ENCODE measurements at places on chromosomes 4 and X.

DNA sequence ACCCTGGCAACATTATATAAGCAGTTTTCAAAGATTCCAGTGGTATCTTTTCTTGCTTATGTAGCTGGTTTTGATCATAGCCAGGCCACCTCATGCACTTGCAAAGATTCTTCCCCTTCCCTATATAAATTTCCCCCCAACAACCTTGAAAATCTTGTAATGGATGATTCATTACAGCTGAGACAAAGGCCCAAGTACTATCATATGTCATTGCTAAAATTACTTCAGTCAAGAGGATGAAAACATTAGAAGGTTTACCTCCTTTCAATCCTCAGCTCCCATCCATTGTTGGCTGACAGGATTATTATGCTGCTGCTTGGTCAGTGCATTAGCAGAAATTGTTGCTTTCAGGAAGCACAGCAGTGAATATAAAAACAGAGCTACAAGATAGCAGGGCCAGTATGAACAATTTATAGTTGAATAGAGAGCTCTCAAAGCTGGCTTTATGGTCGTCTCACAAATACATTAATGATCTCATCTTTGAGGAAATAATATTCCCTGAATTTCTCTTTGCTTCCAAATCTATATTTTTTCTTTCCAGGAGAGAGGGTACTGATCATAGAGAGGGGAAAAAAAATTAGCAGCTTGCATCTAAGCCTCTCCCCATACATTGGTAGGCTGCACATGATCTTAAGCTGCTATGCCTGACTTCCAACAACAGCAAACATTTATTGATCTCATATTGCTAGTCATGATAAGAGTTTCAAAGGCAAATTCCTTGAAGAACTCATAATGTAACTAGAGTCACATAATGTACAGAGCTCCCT lies 7.7 kb upstream of the ARHGEF38 start:
- no peak for DNase-seq

DNA sequence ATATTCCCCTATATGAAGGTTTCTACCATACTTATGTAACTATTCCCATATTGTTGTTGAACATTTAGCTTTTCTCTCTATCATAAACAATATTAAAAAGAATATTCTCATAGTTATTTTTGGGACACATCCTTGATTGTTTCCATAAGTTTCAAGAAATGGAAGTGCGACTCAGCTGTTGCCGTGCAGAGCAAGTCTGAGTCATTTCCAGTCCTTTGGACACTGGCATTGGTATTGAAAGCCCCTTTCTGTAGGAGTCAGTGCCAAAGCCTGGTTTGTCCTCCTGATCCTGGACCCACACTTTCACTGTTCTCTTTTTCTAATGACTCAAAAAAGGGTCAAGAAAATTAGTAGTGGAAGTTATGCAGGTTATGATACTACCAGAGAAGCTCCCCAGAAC lies 108.3 kb upstream of the DIAPH2 start:
- DNase-seq = no peak

GRCh38 chr4:66284991-66285451 lies 614.7 kb upstream of the EPHA5 start:
- no peak for DNase-seq

DNA sequence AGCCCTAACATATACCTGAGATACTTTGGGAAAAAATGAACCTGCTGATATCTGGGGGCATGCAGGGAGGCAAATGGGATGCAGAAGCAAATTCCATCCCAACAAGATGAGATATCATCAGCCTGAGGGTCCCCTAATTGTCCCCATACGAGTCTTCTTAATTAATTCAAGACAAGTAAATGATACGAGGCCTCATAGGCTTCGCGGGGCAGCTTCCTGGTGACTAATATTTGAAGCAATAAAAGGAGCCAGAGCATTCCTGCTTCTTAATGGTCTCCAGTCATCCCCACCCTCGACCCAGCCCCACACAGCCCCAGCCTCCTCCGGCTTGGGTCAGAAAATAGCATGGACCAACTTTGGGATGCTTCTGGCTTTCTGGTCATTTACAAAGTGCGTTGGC lies 99.6 kb upstream of the MSX1 start:
- no peak for DNase-seq

DNA sequence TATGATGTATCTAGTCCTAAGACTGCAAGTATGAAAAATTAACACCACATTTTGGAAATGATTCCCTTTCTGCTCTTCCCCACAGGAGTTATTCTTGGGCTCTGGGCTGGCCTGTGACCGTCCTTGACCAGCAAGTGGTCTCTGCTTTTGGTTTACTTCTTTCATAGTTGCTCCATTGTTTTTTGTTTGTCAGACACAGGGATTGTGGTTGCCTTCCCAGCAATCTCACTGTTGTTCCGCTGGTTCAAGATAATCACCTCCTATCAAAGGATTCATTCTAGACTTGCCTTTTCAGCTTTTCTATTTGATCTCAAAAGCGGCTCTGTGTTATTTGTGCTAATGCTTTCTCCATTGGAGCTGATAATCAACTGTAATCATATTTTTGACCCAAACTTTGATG lies 218.8 kb downstream of the MGST2 start:
- DNase-seq = no peak

GRCh38 chrX:22737541-22737940 lies 262.2 kb upstream of the DDX53 start:
- DNase-seq = no peak

DNA sequence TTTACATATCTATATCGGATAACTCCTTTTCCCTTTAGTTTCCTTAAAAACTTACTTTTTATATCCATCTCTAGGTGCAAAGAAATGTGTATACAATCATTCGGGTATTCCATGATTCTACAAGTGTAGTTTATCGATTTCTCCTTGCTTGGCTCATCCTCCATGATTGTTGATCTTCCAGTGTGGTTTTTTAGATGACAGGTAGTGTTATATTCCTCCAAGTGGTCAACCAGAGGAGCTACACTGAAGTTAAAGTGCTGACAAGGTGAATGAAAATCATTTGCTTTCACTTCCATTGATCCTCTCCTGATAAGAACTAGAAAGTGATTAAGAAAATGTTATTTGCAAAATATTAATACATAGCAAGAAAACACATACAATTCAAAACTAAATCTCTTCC lies 38.5 kb downstream of the TMEM156 start:
- DNase-seq = no peak

DNA sequence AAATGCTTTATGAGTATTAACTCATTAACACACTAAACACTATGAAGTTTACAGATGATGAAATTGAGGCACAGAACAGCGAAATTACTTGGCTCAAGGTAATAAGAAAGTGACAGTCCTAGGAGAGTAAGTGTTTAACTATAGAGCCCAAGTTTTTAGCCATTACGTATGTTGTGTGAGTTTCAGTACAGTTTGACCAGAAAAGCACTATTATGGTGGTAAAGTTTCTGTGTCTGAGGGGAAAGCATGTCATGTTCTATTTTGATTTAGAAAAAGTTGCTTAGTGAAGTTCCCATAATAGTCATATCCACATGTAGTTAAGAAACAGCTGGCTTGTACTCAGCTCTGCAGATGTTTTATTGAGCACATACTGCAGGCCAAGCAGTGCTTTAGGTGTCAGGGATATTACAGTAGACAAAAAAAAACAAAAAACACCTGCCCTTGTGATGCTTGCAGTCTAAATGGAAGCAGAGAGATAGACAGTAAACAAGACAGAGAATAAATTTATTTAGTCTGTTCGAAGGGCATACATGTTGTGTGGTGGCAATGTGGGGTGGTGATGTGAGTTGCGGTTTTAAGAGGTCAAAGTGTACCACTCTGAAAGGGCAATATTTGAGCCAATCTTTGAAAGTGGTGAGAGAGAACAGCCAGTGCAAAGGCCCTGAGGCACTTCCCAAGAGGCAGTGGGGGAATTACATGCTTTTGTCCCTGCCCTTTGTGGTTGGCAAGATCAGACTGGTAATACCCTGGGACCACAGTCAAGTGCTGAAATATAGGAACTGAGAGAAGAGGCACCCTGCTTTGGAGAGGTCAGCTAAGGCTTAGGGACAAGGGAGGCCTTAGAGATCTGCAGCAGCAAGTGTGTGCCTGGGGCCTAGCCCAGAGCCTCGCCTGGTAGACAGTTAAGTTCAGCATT lies 6.2 kb downstream of the TMEM131L start:
- DNase-seq = no peak

GRCh38 chr4:152684007-152684406 lies 4.2 kb upstream of the TMEM154 start:
- DNase-seq = no peak

All from activated naive CD4-positive, alpha-beta T cell (primary cell).